GM23248 (cell line): ENCODE measurements at places on chromosomes 3 and 15.

DNA sequence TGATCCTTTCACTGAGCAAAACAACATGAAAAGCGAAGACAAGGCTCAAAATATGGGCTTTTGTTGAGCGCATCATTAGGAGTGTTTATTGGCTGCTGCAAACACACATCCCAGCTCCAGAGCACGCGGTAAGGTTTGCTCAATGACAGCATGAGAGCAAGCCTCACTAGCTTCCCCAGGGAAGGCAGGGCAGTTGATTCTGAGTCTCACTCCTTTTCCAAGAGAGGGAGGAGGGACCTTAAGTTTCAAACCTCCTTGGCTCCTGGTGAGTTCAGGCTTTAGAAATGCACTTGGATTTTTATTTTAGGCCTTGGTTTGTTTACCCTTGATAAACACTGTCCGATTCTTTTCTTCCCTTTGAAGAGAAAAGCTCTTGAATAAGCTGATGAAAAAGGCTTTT lies 69.1 kb upstream of the CACNA2D3 start:
- DNase-seq: no peak

GRCh38 chr15:98952381-98952803 lies 55.2 kb downstream of the PGPEP1L start:
- DNase-seq: no peak

GRCh38 chr3:178289544-178290160 lies 246.6 kb upstream of the KCNMB2 start:
- no peak for DNase-seq

DNA sequence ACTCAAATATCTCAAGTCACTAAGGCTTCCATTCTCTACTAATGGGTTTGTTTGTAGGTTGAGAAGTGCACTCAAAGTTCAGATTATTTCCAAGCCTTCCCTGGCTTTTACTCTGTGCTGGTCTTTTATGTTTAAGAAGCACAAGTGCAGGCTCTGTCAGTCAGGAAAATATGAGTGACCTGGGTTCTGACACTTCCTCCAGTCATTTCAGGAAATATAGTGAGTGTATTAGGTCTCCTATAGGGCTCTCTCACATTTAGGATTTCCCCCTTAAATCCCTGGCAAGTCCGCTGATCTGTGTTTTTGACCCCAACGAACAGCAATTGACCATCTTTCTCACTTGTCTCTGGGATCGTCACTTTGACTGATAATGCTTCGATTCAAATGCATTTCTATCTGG lies 210.2 kb downstream of the ARPP21 start:
- DNase-seq: no peak

GRCh38 chr3:170356596-170357175 lies 829 bp upstream of the SKIL start:
- peak; percentile 91 for DNase-seq

DNA sequence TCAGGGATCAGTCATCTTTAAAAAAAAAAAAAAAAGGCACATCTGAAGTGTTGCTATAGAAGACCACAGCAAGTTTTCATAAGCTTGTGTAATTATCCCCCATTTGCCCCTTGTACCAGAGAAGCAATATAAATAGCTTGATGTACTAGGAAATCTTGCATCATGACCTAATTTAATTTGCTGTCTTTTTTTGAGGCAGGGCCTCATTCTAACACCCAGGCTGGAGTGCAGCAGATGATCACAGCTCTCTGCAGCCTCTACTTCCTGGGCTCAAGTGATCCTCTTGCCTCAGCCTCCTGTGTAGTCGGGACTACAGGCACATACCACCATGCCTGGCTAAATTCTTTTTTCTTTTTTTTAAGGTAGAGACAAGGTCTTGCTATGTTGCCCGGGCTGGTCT lies 88.7 kb downstream of the ARIH1 start:
- DNase-seq: no peak

GRCh38 chr15:61753018-61753710 lies 307.1 kb downstream of the VPS13C start:
- DNase-seq: no peak

DNA sequence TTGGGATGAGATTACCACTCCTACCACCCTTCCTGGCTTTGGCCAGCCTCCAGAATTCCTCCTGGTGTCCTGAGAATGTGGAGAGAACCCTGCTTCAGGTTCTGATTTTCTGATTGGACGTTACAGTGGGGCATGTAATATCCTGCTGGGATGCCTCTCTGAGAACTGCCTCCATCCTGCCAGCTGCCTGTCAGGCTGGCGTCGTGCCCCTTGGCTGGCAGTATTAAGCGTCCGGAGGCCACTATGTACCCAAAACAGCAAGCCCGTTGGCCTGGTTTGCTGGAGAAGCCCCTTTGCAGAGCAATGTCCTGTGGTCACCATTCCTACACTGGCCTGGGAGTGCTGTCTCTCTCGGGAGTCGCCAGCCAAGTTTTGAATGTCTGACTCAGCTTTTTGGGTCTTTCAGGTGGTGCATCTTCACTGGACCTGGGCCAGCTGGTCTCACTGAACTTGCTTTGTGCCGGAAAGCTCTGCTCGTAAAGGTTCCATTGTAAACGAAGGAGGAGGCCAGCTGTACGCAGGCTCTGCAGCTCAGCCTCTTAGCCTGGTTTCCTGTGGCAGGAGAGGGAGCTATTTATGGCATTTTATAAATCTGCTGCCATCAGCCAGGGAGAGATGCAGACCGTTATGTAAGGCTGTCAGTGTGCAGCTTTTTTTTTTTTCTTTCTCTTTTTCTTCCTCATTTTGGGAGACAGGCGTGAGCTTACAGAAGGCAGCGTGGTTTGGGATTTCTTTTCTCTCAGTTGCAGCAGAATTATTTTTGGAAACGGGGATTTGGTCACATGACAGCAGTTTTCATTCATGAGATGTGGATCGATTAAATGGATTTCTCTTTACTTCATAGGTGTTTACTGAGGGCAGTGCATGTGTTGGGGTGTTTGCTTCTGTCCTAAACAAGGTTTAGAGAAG lies 19.0 kb upstream of the TRAK1 start:
- DNase-seq: peak; percentile 80

DNA sequence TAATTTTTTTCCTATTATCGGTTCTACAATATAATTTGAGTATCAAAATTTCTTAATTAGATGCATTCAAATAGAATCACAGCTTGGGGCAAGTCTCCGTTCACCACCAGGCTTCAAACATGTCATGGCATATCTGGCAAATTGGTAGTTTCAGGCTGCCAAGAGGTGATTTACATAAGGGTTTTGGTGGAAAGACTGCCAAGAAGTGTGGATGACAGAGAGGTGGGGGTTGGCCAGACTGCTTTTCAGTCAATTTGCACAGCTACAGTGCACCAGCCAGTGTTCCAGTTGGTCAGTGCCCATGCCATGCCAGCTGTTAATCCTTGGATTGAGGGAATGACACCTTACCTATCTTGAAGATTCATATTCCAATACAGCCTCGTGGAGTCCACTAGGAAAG lies 8.4 kb upstream of the GSK3B start:
- no peak for DNase-seq

DNA sequence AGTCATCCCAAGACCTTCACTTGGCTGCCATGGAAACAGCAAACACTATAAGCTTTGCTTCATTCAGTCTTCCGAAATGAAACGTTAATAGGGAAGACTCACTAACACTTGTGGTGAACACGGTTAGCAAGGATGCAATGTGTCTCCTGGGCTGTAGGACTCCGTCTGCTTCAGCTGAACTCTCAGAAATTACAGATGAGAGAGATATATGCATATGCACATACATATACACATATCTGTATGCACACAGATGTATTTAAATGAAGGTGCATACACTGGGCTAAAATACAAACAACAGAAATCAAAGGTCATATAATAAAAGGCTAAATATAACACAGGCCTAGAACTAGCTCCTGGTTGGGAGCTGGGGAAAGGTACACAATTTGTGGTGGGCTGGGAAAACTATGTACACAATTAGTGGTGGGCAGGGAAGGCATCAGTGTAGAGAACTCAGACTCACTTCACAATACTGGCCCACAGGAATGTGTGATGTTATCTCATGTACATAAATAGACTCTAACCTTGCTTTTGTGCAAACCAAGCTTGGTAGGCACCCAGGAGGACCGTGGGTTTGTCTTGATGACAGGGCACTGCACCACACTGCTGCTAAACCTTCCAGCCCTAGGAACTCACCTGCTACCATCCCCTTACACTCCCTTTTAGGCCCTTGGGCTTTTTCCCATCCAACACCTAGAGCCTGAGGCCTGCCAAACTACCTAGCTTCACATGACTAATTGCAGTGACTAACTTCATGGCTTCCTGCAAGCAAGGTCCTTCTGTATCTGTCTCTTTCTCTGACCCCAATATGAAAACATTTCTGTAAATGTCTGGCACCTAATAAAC lies 873.1 kb downstream of the NSUN3 start:
- no peak for DNase-seq

DNA sequence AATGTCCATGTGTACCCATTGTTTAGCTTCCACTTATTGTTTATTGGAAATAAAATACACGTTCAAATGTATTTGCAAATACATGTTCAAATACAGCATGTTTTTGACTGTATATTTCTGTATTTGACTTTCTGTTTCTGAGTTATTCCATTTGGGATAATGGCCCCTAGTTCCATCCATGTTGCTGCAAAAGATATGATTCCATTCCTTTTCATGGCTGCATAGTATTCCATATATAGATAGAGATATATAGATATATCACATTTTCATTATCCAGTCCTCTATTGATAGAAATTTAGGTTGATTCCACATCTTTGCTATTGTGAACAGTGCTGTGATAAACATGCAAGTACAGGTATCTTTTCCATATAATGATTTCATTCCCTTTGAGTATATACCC lies 241.4 kb upstream of the SOX2 start:
- DNase-seq: no peak

GRCh38 chr3:69499899-69500421 lies 114.1 kb upstream of the FRMD4B start:
- DNase-seq: no peak

DNA sequence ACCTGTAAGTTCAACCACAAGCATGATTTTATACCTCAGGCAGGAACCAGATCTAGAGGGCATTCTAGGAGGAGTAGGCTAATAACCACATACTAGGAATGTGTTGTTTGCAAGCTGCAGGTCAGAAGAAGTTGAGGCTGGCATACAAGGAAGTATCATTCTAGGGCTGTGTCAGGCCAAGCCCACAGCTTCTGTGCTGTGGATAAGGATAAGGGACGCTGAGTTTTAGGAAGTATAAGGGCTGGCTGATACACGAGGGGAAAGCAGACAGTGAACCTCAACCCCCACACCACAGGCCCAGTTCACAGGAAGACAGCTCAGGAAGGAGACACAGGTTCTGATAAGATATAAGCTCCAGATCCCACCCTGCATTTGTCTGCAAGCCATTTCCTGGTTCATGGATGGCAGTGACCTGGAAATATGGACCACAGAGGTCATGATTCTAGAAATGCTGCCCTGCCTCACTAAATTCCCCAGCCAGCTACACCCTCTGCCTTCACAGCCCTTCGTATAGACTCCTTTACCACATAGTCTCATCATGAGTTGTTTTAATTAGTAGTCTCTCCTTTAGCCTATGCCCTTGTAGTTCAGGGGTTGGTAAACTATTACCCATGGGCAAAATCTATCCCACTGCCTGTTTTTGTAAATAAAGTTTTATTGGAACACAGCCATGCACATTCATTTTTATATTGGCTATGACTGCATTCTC lies 260.7 kb downstream of the OPA1 start:
- DNase-seq: no peak

GRCh38 chr3:129058441-129059200 lies 2.0 kb upstream of the GP9 start:
- no peak for DNase-seq

DNA sequence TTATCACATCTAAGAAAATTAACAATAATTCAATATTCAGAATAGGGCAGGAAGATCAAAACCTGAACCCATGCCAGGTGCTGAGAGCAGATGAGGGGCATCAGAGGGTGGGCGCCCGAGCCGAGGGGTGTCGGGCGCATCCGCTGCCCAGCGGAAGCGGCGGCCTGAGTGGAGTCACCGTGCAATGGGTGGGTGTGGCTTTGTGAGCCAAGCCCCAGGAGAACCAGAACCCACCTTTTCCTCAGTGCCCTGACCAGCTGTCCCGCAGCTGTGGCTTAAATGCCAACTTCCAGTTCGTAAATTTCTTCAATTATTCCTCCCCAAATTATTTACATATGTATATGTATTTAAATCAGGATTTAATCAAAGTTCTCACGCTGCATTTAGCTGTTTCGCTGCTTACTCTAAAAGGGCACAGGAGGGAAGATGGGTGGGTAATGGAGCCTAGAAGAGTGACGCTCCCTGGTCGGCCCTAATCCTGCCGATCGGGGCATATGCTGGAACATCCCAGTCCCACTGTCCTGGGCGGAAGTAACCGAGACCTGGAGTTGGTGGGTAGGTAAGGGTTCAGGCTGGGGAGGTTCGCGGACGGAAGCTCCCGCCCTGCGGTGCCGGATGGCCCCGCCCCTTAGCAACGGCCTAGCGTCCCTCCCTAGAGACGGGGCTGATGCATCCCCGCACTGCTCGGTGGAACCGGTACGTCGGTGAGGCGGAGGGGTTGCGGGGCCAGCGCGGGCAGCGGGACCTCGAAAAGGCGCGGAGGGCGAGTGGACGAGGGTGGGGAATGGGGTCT lies 1.3 kb downstream of the DNAH1 start:
- DNase-seq: peak; percentile 72

DNA sequence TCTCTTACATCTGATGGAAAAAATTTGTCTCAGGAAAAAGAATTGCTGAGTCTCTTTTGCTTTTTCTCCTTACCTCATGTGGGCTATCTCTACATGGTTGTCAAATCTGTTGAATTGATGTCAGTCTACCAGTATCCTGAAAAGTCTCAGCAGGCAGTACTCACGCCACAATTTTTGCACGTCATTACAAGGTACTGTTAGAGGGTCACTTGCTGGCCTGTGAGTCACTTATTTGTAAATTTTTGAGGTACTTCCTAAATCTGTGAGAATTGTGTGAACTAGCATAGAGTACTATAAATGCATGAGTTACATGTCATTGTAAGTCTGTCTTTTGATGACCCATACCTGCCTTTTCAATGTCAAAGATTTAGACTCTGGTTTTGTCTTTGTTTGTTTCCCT lies 15.9 kb downstream of the HPS3 start:
- DNase-seq: no peak

- no peak for DNase-seq
Measured at GRCh38 chr15:52289629-52290081, 5.9 kb downstream of the MYO5C start.

- DNase-seq: peak; percentile 91
Measured at GRCh38 chr3:15438983-15439382, 11.6 kb downstream of the EAF1 start.

DNA sequence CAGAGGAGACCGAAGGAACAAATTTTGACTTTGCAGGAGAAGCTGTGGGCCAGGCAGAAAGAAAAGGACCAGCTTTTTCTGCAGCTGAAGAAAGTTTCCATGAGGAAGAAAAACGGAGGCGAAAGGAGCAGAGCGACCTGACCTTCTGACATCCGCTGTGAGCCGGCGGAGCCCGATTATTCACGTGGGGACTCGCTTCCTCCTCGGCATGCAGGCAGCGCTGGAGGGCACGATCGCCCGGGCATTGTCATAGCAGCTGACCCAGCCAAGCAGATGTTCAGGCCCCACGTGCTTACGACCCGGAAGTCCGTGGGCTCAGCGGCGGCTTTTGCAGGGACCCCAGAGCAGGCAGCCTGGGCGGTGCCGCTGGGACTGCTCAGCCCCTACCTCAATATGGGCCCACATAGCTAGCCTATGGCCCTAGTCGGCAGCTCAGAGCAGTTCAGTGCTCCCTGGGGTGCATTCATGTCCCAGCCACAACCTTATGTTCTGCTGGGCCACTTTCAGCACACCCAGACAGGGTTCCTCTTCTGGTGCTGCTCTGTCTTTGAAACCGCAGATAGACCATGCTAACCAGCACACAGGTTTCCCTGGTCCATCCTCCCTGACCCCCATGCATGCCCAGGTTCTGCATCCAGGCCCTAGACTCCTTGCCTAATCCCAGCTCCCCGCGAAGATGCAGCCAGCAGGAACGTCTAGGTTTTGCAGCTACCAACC lies 10.5 kb upstream of the EIF4A2 start:
- DNase-seq: peak; percentile 82
